Metanephros (tissue), 2 donors: ENCODE measurements at places on chromosomes 6 and 20. TPM values are rescaled to one million over a fixed set of nuclear protein-coding genes. Genes with fewer than 3 reads are reported as not detected.

NUP43 gene
- 33.0 TPM for total RNA-seq

SRPK1 gene
- 39.8 TPM for total RNA-seq

PRKN gene
- 19.2 TPM for total RNA-seq

PRL gene
- total RNA-seq = 0.58 TPM

ADGRG6 gene
- 37.0 TPM for total RNA-seq

SLC22A7 gene
- total RNA-seq = 0.18 TPM

ECT2L gene
- total RNA-seq = 0.06 TPM

WDR27 gene
- total RNA-seq = 71.9 TPM

CNR1 gene
- 0.53 TPM for total RNA-seq

KCNK17 gene
- total RNA-seq = 1.1 TPM

IPCEF1 gene
- total RNA-seq = 8.8 TPM

PPIL6 gene
- total RNA-seq = 11.7 TPM

FOXA2 gene
- total RNA-seq = not detected

STXBP5 gene
- 21.8 TPM for total RNA-seq

GRIK2 gene
- total RNA-seq = 13.6 TPM

SIRPD gene
- total RNA-seq = 0.12 TPM

THBD gene
- 13.7 TPM for total RNA-seq

TPD52L2 gene
- 64.9 TPM for total RNA-seq

SLC22A23 gene
- 16.2 TPM for total RNA-seq

LMBRD1 gene
- 73.5 TPM for total RNA-seq

CD109 gene
- total RNA-seq = 18.4 TPM

GTSF1L gene
- not detected for total RNA-seq

C20orf144 gene
- not detected for total RNA-seq

UCKL1 gene
- total RNA-seq = 73.6 TPM

TRIM40 gene
- not detected for total RNA-seq

CASS4 gene
- 4.1 TPM for total RNA-seq

TMEM170B gene
- 6.0 TPM for total RNA-seq

LAMP5 gene
- total RNA-seq = 4.0 TPM

CEP162 gene
- 8.8 TPM for total RNA-seq

KIF25 gene
- 0.18 TPM for total RNA-seq

SLC17A3 gene
- 0.12 TPM for total RNA-seq

HTR1B gene
- 0.35 TPM for total RNA-seq

UNC93A gene
- total RNA-seq = 0.82 TPM

GLP1R gene
- total RNA-seq = 0.82 TPM

SLC22A3 gene
- 7.6 TPM for total RNA-seq

CCN6 gene
- total RNA-seq = 1.1 TPM

CCM2L gene
- 12.7 TPM for total RNA-seq
